ENCODE measurements at places on chromosomes 1 and 21.

DNA sequence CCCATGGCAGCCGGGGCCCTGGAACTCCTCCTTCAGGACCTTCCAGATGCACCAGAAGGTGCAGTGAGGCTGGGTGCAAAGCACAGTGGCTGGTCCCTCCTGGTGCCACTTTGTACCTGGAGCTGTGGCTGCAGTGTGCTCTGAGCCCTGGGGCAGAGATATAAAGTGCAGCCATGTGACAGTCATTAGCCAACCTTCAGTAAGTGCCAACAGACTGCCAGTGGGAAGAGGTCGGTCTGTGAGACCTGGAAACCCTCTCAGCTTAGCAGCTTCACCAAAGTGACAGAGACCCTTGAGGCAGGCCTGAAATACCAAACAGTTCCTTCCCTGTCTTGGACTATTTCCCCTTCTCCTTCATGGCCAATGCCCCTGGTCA is 26.7 kb upstream of the NGF start:
- DNase-seq, result no peak

DNA sequence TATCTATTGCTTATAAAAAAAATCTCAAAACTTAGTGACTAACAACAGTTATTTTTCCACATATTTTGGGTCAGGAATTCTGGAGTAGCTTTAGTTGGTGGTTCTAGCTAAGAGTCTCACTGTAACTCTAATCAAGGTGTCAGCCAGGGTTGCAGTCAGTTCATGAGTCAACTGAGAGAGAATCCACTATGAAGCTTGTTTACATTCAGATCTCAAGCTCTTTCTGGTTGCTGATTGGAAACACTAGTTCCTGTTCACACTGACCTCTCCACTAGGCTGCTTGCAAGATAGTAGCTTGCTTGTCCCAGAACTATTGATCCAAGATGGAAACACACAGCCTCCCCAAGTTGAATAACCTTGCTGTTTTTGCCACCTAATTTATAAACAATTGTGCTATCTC is 1192.1 kb upstream of the B3GALT2 start:
- DNase-seq, result no peak

GRCh38 chr1:111587509-111588174 is 31.9 kb upstream of the RAP1A start:
- no peak for DNase-seq

- no peak for DNase-seq
Measured at GRCh38 chr1:225711236-225711937, 58.5 kb upstream of the ENAH start.

DNA sequence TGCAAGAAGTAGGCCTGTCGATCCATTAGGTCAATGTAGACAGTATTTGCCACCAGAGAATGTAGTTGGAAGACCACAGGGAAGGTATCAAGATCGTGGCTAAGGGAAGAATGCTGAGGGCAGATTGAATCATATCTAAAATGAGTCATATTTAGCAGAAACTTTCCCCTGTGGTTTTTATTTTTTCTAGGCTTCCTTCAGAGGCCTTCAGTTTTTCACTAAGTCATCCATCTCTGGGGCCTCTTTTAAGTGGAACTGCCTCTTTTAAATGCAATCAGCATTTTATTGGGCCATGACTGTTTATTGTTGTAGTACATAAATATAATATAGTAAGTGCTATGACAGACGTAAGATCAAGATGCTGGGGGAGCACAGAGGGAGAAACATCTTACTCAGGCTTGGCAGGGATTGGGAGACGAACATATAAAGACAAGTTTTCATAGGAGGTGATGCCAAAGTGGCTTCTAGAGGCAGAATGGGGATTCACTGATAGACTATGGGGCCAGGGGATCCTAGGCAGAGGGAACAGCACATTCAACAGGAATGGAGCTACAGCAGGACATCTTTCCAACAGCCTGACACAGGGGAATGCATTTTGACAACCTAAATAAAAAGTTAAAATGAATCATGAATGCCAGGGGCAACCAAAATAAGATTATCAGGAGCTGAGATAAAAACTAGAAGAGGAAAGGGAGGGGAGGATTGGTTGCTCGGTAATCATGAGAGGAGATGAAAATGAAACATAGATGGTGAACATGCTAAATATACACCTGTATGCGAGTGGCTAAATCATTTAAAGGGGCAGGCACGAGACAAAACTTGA is 20.1 kb downstream of the UBE2U start:
- no peak for DNase-seq

GRCh38 chr1:67061266-67061665 is 7.3 kb upstream of the SLC35D1 start:
- DNase-seq, result no peak

DNA sequence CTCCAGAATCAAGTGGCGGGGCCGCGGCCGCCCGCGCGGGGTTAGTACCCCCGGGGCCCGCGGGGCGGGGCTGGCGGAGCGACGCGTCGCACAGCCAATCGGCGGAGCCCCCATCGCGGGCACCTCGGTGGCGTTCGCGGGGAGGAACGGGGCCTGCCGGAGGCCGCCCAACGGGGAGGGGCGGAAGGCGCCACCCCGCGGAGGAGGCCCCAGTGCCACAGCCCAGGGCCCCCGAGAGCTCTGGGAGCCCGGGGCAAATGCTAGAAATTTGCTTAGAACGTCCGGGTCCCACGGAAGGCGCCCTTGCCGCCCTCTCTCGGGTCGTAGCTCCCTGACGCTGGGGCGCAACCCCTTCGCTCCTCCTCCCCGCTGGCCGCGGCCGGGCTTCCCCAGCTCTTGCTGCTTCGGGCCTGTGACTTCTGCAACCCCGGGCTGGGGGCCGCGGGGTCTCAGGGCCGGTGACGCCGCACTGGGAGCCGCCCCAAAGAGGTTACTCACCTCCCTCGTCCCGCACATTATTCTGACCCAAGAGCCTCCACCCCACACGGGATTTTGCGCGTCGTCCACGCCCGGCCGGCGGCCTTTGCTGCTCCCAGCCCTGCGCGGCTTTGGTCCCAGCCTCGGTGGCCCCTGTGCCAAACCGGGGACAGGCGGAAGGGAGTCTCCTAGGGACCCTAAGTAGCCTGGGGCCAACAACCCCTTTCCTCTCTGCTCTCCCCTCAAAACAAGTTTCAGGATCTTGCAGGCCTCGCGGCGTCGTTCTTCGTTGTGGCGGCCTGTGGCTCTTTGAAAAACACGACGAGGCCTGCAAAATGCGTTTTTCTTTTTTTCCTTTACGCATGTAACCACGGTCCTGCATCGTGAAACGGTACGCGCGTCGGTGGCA is at the start of gene RUNX3:
Gene RUNX3, minus strand, starts transcription at position 17 of the 886 bp plus-strand sequence. CDS start 408 bp downstream, outside the sequence.
- DNase-seq, result peak; percentile 84

GRCh38 chr1:23899070-23899469 is 14.1 kb downstream of the CNR2 start:
- DNase-seq, result no peak

DNA sequence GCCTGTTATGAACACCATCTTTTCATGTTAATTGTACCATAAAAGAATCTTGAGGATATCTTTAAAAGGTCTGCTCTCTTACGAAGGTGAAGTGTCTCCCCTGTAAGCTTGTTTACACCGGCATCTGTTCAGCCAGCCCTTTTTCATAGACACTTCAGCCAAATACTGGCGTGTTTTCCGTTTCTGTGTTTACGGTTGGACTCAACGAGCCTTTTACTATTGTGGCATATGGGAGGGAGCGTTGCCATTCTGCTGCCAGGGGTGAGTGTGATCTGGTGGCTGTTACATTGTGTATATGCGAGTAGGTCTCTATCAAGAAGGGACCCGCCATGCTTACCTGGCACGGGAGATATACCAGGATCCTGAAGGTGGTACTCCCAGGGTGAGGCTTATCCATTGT is 433.8 kb downstream of the CAMTA1 start:
- DNase-seq, result no peak

DNA sequence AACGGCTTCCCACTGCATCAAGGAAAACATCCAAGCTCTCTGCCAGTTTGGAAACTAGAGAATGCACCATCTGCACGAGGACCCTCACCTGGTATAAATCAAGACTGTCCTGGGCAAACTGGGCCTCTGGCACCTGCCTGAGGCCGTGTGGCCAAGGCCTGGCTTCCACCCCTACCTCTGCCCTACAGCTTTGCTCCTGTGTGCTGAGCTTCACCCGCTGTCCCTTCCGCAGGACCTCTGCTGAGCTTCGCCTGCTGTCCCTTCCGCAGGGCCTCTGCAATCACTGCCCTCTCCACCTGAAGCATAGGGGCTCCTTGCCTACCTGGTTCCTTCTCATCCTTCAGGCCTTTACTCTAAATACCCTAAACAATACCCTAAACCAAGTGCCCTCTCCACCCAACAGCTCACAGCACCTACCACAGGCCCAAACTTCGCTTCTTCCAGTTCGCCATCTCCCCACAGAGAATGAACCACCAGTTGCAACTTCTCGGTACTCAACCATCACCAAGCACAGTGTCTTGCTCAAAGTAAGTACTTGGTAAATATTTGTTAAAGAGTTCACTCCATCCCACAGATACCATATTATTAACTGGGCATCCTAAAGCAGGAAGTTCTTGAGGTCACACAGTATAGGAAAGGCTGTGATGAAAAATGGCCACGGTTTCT is 18.4 kb downstream of the GNB1 start:
- DNase-seq, result no peak

GRCh38 chr1:6345460-6345859 is 48.1 kb downstream of the ACOT7 start:
- no peak for DNase-seq

GRCh38 chr1:97424209-97424608 is 496.6 kb downstream of the DPYD start:
- no peak for DNase-seq

DNA sequence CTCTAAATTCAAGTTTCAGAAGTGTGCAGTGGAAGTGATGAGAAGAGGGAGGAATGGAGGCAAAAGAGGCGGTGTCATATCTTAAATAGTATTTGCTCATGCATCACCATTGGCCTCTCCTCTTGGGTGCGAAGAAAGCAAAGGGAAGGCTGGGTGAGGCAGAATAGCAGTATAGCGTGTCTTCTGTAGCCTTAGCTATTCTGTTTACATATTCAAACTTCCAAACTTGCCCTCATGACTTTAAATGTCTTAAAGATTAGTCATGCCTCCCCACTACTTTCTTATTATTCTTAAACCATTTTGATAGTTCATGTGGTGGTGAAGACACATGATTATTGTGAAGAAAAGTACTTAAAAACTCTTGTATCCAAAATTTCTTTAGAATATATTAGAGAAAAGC is 104.6 kb upstream of the TENT5C start:
- DNase-seq, result no peak

- DNase-seq, result no peak
Measured at GRCh38 chr1:212188599-212189351, 96.4 kb upstream of the PPP2R5A start.

- no peak for DNase-seq
Measured at GRCh38 chr1:107451715-107452114, 310.9 kb downstream of the NTNG1 start.

- no peak for DNase-seq
Measured at GRCh38 chr1:118931876-118932275, 56.3 kb downstream of the TBX15 start.

DNA sequence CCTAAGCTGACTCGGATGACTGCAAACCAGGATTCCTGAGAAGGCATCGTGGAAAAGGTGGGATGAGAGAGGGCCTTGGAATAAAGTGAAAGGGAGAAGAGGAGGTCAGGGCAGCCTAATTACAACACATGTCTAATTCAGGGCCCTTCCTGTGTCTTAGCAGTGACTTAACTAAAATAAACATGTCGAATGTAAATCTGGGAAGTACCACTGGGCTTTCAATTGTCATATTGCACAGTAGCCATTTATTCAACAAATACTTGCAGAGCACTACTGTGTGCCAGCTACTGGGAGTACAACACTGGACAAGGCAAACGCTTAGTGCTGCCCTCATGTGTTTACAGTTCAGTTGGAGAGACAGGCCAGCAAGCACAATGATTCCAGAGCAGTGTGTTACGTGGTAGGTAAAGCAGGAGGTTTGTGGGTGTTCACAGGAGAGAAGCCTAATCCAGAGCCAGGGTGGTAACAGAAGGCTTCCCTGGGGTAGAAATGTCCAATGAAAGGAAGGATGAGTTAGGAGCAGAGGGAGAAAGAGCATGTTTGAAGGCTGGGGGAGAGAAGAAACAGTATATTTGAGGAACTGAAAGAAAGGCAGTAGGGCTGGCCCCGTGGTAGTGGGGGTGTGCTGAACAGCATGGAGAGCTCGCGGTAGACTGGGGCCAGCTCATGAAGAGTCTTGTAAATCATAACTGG is 38.0 kb upstream of the RASAL2 start:
- no peak for DNase-seq

GRCh38 chr1:22342734-22343191 is 108.9 kb upstream of the ZBTB40 start:
- DNase-seq, result no peak

GRCh38 chr1:54879872-54880271 is 7.1 kb downstream of the DHCR24 start:
- no peak for DNase-seq

DNA sequence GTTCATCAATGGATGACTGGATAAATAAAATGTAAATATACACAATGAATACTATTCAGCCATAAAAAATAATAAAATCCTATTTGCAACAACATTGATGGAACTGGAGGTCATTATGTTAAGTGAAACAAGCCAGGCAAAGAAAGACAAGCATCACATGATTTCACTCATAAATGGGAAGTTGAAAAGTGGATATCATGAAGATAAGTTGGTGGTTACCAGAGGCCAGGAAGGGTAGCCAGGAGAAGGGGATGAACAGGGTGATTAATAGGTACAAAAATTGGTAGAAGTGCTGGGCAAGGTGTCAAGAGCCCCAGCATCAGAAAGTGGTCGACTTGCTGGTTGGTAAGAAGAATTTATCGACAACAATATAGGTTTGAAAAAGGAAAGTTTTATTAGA is 1.3 kb upstream of the PARK7 start:
- DNase-seq, result no peak

- DNase-seq, result no peak
Measured at GRCh38 chr1:83828456-83828855, 170.5 kb downstream of the TTLL7 start.

DNA sequence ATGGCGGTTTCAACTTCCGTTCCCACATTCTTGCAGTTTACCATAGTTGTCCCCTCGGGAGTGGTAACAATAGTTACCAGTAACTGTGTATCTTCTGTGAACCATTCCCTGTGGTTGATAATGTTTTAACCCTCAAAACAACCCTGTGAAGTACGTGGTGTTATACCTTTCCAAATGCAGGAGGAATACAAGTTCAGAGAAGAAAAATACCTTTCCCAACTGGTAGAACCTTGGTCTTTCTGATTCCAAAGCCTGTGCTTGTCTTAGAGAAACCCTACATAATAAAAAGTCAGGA is 789 bp downstream of the BTF3L4 start:
- no peak for DNase-seq

- DNase-seq, result no peak
Measured at GRCh38 chr1:10508511-10508951, 33.8 kb downstream of the PEX14 start.

DNA sequence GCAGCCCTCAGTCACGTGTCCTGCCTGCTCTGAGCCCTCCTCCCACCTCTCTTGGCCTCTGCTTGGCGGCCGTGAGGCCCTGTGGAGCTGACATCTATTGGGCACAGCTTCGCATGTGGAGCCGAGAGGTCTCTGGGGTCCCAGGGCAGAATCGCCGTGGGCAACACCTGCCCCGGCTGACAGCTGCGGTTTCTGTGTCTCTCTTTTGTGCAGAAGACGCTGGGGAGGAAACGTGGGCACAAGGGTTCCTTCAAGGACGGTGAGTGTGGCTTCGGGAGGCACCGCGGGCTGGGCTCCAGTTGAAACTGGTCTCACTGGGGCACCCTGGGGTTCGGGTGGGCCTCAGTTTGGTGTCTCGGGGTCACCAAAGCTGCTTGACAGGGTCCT is 11.5 kb downstream of the ARHGEF16 start:
- no peak for DNase-seq
